Nephron progenitor cell (in vitro differentiated cells): ENCODE measurements at places on chromosomes 11 and 22.

DNA sequence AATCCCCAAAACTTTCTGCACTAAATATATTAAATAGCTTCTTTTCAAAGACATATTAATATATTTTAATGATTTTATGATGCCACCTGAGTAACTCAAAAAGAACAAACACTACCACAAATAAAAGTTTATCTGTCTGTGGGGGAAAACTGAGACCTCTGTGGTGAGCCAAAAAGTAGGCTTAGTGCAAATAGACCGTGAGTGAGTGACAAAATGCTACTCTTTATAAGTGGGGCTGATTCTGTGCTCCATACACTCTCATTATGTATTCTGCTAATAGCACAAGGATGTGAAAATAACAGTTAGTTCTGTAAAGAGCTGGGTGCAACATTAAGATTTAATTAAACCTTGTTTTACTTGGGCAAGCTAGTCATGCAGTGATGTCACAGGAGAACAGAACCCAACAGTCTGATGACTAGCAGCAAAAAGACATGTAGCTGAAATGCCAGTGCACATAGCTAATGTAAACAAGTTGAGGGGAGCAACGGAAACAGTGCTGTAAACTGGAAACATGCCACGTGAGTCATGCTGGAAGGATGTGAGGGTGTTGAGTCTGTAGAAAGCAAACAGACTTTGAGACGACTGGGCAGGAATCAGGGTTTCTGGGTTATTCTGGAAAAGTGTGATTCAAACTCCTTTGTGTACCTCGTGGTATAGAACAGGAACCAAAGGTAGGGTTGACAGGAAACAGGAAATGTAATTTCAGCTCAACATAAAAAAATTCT, 1130.4 kb downstream of the LRRC4C start:
- no peak for DNase-seq

DNA sequence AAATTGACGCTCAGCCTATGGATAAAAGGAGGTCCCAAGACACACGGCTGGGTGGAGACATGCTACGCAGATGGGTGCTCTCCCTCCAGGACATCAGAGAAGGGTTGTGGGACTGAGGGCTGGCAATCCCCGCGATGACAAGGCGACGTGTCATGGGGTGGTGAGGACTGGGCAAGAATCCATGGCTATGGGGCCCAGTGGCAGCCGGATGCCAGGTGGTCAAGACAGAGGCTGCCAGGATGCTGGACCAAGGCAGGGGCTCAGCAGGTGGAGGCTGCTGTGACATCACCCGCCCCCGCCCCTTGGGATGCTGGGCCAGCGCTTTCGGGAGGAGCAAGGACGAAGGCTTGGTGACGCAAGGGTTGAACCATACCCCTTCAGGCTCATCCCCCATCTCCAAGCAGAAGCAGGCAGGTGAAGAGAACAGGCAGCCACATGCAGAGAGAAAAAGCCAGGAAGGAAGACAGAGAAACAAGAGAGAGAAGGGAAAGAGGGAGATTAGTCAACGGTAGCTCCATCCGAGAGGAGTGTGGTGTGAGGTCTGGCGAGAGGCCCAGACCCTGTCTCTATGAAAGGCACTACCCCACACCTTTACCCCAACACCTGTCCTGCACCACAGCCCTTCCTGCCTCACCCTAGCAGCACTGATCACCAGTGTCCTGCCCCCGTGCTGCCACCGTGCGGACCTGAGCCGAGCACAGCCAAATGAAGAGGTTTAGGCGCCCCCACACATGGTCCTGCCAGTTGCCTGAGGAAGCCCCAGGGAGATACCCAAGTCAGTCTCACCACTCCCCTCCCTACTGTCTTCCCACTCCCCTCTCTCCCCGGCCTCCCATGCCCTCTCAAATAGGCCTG, 24.1 kb upstream of the RASL10A start:
- DNase-seq = no peak

DNA sequence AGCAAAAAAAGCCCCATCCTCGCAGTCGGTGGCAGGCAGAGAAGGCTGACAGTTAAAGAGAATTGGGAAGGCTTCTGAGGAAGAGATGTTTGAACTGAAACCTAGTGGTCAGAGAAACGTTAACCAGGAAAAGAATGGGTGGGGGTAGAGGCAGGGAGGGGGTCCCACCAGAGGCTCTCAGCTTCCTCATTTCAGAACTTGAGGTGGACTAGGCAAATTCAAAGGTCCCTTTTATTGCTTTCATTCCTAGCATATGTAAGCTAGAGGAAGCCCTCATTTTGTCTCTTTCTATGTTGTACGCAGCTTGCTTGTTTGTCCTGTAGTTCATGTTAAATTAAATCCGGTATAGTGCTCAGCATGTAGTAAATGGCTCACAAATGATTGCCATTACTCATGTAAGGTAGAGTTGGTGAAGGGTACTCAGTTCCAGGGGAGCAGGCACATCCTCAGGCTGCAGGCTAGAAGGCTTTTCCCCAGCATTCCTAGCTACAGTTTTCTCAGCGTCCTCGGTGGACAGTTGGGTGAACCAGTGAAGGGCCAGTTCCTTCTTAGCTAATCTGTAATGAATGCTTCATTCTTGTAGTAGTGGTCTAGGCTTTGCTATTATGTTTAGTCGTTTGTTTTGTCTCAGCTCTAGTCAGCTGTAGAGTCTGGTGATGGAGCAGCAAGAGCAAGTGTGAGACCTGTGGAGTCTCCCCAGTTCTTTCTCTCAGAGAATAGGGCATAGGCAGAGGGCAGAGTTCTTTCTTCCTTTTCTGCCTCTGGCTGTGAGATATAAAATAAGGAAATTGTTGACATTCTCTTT, 58.6 kb downstream of the UVRAG start:
- no peak for DNase-seq

DNA sequence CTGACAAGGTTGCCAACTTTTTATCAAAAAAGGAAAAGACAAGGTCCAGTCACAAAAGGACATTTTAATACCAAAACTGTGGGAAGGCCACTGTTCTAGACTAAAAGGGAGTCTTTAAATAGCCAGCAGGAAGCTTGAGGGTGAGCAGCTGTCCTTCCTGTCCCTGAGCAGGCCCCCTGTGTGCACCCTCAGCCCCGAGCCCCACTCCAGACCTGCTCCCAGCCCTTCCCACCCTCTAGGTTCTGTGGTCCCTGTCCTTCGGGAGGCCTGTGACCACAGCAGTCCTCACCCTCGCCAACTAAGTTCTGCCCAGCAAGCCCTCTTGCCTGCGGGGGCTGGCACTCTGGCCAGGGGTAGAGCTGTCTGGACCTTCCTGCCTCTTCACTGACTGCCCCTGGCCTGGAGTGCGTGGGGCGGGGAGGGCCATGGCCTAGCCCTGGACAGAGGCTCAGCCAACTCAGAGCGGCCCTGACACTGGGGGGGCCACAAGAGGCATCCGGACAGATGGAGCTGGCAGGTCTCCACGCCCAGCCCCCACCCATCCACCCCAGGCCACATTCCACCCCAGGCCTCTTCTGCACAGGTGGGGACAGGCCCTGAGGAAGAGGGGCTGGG, 1.6 kb upstream of the PLXNB2 start:
- DNase-seq = no peak

- DNase-seq = no peak
Observed at GRCh38 chr22:37638391-37639069, 939 bp upstream of the SH3BP1 start.

DNA sequence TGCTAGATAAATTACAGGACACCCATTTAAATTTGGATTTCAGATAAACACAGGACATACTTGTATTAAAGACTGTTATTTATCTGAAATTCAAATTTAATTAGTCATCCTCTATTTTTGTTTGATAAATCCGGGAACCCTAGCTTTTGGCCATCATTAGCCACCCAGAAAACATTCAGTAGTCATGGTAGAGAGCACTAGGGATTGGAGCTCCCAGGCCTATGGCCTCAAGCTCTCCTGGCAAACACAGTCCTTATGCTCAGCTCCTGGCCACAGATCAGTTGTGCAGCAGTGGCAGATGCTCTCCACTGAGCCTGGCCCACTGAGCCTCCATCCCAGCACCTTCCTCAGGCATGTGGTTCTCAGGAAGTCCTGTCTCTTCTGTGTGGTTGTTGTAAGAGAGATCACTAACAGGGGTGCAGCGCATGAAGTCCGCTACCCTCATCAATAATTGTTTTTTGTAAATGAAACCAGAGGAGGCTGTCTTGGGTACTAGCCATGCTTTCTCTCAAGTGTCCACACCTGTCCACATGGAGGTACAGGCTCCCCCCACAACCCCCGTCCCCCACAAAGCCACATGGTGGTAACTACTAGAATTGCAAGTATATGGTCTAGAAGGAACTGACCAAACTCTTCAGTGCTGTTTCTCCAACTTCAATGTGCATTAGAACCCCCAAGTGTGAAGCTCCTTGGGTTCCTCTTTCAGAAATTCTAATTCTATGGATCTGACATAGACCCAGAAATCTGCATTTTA, 1.1 kb upstream of the IRAG1 start:
- no peak for DNase-seq
